ENCODE measurements at places on chromosomes 2 and 18.

DNA sequence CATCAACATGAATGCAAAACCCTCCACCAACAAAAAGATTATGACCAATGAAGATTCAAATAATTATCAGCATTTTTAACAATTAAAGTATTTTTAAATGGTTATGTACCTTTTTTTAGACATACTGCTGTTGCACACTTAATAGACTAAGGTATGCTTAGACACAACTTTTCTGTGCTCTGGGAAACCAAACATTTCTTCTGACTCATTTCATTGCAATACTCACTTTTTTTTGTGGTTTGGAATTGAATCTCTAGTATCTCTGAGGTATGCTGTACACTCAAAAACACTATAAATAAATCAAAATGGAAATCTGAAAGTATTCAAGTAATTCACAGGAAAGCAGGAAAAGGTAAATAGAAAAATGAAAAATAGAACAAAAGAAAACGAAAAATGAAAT, 247.9 kb upstream of the POU3F3 start:
- no peak overlapping the region for H3K27ac ChIP-seq
- H3K36me3 ChIP-seq = no peaks in the 10 kb centered on the region
- no peaks in the 10 kb centered on the region for H3K27me3 ChIP-seq
- no peak for ATAC-seq

DNA sequence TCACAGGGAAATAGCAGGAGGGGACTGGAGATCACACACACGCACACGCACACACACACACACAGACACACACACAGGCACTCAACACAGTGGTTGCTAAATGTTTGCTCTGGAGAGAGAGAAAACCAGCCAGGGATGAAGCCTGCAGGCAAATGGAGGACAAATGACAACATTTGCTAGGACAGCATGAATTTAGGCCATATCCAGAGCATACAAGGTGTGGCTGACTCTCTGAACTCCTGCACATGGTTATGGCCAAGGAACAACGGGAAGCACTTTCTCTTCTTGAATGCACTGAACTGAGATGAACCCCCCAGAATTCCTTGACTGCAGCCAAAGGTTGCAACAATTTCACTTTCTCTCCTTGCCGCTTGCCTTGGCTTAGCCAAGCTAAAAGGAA, 230.0 kb upstream of the RASGRP3 start:
- no peaks in the 10 kb centered on the region for H3K4me1 ChIP-seq
- ATAC-seq = peak; percentile 80
- peak overlapping the region; percentile 44 for H3K27ac ChIP-seq
- H3K36me3 ChIP-seq = no peaks in the 10 kb centered on the region

DNA sequence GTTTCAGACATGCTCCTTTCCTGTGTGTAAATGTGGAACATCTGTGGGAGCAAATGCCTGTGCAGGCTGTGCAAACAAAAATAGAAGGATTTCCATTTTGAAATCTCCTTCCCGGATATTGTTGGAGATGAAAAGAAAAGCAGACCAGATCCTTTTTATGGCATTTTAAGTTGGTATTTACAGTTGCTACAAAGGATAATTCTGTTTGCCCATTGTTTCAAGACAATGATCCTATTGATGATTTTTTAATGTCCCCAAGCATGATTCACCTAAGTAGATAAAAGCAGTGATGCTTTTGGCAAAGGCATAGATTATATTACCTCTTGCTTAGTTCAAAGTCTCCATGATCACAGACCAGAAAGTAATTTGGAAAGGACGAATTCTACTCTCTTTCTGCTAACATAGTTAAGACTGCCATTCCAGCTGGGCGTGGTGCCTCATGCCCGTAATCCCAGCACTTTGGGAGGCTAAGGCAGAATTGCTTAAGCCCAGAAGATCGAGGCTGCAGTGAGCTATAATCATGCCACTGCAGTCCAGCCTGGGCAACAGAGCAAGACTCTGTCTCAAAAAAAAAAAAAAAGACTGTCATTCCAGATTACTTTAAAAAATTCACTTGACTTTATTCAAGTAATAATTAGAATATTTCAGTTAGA, 209.6 kb upstream of the SLC39A10 start:
- no peaks in the 10 kb centered on the region for H3K4me1 ChIP-seq
- no peak overlapping the region for H3K4me3 ChIP-seq
- no peaks in the 10 kb centered on the region for H3K27me3 ChIP-seq
- H3K27ac ChIP-seq = no peak overlapping the region
- no peak for ATAC-seq

DNA sequence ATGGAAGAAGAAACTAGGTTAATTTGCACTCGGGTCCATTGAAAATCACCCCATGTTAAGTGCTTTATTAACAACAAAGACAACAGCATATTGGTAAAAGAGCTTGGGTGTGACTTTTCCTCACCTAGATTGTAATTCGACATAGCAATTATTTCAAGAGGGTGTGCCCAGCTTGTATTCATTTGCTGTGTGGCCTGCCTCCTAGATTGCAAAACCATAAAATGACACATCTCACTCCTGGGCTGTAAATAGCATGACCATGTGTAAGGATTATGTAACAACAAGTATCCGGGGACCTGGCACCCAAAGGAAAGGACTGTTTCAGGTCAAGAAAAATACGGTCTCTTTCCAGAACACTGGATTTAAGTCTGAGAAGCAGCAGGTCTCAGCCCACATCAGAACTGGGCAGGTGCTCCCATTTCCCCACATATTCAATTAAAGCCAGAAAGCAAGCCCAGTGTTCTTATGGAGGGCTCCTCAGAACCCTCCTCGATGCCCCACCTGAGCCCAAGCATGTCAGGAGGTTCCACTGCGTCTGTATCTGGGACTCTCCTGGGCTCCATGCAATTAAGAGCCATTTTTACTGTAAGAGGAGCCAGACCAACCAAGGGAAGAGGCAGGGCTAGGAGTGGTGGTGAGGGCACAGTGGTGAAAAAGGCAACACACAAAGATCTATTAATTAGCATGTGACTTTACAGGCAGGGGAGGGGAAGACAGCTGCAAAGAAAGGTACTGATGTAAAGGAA, 39.2 kb downstream of the MREG start:
- H3K4me3 ChIP-seq = no peak overlapping the region
- H3K27ac ChIP-seq = no peak overlapping the region
- ATAC-seq = peak; percentile 43
- no peaks in the 10 kb centered on the region for H3K36me3 ChIP-seq

- ATAC-seq = no peak
- H3K4me3 ChIP-seq = no peak overlapping the region
- H3K36me3 ChIP-seq = no peaks in the 10 kb centered on the region
- H3K27ac ChIP-seq = no peak overlapping the region
- H3K4me1 ChIP-seq = no peaks in the 10 kb centered on the region
- no peaks in the 10 kb centered on the region for H3K27me3 ChIP-seq
These were observed 702.6 kb upstream of the LRRTM1 start for GRCh38 chr2:81007104-81007503.

GRCh38 chr2:6080932-6081753, 389.0 kb downstream of the SOX11 start:
- H3K27me3 ChIP-seq = no peaks in the 10 kb centered on the region
- no peaks in the 10 kb centered on the region for H3K36me3 ChIP-seq
- H3K4me3 ChIP-seq = no peak overlapping the region
- H3K27ac ChIP-seq = no peak overlapping the region
- ATAC-seq = no peak

DNA sequence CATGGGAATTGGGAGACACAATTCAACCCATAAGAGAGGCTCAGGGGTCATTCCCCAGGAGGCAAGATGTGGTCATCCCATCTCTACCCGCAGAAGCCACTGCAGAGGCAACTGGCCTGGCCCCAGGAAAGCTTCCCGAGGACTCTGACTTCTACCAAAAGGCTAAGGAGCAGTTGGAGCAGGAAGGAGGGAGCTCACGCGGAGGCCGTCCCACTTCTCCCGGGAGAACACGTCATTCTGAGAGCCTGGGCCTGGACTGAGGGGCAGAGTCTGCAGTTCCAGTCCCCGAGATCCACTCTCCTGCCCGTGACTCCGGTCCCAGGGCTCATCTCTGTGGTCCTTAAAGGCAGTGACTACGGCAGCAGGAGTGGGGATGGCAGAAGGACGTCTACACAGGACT, 69.0 kb upstream of the TAF1B start:
- no peak overlapping the region for H3K27ac ChIP-seq
- no peaks in the 10 kb centered on the region for H3K36me3 ChIP-seq
- no peaks in the 10 kb centered on the region for H3K4me1 ChIP-seq
- H3K27me3 ChIP-seq = no peaks in the 10 kb centered on the region
- ATAC-seq = peak; percentile 23
- no peak overlapping the region for H3K4me3 ChIP-seq

- H3K4me1 ChIP-seq = peaks cover 24% of the 10 kb centered on the region
- no peak for ATAC-seq
- H3K36me3 ChIP-seq = no peaks in the 10 kb centered on the region
- no peak overlapping the region for H3K4me3 ChIP-seq
- no peaks in the 10 kb centered on the region for H3K27me3 ChIP-seq
These were observed 149.9 kb downstream of the SETBP1 start for GRCh38 chr18:44830581-44830980.

DNA sequence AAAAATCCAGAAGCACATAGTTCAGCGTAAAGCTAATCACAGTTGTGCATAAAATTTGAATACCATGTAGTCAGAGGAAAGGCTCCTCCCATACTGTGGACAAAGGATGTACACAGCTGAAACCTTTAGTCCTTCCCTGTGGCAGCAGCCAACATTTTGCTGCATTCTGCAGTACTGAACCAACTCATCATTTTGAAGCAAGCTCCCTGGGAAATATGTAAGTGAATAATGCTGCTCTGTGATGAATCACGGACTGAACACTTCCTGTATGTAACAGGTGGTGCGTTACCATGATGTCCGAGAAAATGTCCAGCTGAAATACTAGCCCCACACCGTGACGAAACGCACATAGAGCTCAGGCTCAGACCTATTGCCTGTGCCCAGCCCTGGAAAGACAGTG, 421.1 kb upstream of the RAB12 start:
- H3K4me3 ChIP-seq = no peak overlapping the region
- ATAC-seq = no peak
- no peaks in the 10 kb centered on the region for H3K4me1 ChIP-seq
- no peaks in the 10 kb centered on the region for H3K27me3 ChIP-seq
- H3K36me3 ChIP-seq = no peaks in the 10 kb centered on the region

GRCh38 chr2:136086253-136087016, 31.5 kb downstream of the CXCR4 start:
- no peaks in the 10 kb centered on the region for H3K4me1 ChIP-seq
- no peak overlapping the region for H3K4me3 ChIP-seq
- ATAC-seq = no peak
- H3K27ac ChIP-seq = no peak overlapping the region
- H3K27me3 ChIP-seq = no peaks in the 10 kb centered on the region
- H3K36me3 ChIP-seq = no peaks in the 10 kb centered on the region

- H3K27me3 ChIP-seq = no peaks in the 10 kb centered on the region
- H3K36me3 ChIP-seq = no peaks in the 10 kb centered on the region
- H3K27ac ChIP-seq = no peak overlapping the region
- H3K4me3 ChIP-seq = no peak overlapping the region
These were observed 138.4 kb upstream of the RIOK3 start for GRCh38 chr18:23314672-23315071.

DNA sequence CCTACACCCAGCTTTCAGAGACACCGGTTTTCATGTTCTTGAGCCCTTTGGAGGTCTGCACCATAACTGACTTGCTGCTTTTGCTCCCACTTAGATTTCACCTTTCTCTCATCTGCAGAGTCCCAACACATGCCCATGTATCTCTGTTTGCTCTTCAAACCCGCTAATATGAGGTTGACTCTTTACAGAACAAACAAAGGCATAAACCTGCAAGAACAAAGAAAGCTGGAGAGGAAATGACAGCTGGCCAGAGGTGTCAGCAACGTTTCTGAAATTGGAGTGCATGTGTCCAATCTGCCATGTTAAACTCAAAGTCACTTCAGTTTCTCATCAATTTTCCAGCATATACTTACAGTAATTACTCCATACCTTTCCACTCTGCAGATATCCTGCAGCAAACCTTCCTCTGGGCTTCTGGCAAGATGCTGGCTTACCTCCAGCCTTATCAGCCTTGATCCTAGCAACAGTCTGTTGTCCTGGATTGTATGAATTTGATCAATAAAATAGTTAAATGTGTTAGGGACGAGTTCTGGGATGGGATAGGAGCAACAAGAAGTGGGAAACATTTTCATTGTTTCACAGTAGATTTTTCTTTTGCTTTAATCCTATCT, 157.4 kb downstream of the FHOD3 start:
- no peak for ATAC-seq
- no peak overlapping the region for H3K4me3 ChIP-seq
- H3K36me3 ChIP-seq = no peaks in the 10 kb centered on the region
- H3K27me3 ChIP-seq = no peaks in the 10 kb centered on the region

DNA sequence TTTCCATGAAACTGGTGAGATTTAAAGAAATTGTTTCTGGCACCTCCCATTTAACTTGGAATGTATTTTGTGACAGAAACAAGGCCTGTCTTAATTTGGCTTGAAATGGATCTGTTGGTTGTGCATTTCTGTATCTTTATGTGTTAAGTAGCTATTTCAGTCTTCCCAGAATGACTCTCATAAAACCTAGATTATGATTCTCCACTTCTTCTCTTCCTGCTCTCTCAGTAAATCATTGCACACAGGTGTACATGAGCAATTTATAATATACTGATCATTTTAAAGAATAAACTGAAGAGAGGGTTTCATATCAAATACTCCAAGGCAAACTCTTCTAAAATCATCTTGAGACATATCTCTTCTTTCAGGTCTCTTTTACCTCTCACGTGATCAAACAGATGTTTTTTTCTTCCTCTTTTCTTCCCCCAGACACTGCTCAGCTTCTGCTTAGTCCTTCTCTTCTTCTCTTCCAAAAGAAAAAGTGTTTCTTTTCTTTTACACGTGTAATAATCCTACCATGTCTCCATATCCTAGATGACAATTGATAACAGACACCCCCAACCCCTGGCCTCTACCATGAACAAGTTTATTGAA, 112.0 kb downstream of the PPP1R1C start:
- no peaks in the 10 kb centered on the region for H3K27me3 ChIP-seq
- no peak overlapping the region for H3K4me3 ChIP-seq
- H3K27ac ChIP-seq = no peak overlapping the region
- no peaks in the 10 kb centered on the region for H3K36me3 ChIP-seq
- H3K4me1 ChIP-seq = no peaks in the 10 kb centered on the region

DNA sequence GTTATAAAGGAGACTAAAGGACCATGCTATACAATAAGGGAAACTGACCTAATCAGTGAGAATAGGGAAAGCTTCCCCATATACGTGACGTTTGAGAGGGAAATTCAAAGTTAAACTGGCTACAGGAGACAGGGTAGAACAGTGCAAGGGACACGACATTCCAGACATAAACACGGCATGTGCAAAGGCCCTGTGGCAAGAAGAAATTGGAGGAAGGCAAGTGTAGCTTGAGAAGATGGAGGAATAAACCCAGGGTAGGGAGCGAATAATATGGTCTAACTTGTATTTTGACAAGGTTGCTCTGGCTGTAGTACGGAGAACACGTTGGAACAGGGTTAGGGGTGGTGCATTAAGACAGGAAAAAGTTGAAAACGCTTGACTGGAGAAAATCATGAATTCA, 49.8 kb upstream of the RIOK3 start:
- no peak overlapping the region for H3K27ac ChIP-seq
- ATAC-seq = no peak
- no peak overlapping the region for H3K4me3 ChIP-seq
- no peaks in the 10 kb centered on the region for H3K36me3 ChIP-seq

GRCh38 chr2:228469721-228470120, 288.2 kb upstream of the SPHKAP start:
- H3K4me3 ChIP-seq = no peak overlapping the region
- no peak for ATAC-seq
- H3K27ac ChIP-seq = no peak overlapping the region
- no peaks in the 10 kb centered on the region for H3K36me3 ChIP-seq
- no peaks in the 10 kb centered on the region for H3K4me1 ChIP-seq
- no peaks in the 10 kb centered on the region for H3K27me3 ChIP-seq

- no peak overlapping the region for H3K4me3 ChIP-seq
- no peak overlapping the region for H3K27ac ChIP-seq
- no peaks in the 10 kb centered on the region for H3K27me3 ChIP-seq
- no peaks in the 10 kb centered on the region for H3K36me3 ChIP-seq
- H3K4me1 ChIP-seq = no peaks in the 10 kb centered on the region
These were observed 30.9 kb upstream of the OSBPL6 start for GRCh38 chr2:178163395-178163794.

All from gastroesophageal sphincter (tissue), 4 donors.